ENCODE measurements at places on chromosomes 4 and X. TPM values are rescaled to one million over a fixed set of nuclear protein-coding genes. Genes with fewer than 3 reads are reported as not detected.

GRCh38 chr4:67332627-67333026, 212.7 kb downstream of the CENPC start:
- no peak overlapping the region for H3K4me3 ChIP-seq
- H3K27ac ChIP-seq: no peak overlapping the region
- no peaks in the 10 kb centered on the region for H3K27me3 ChIP-seq
- H3K36me3 ChIP-seq: no peaks in the 10 kb centered on the region
- no peak for DNase-seq

FAT1 gene
- total RNA-seq: 1.0 TPM

DNA sequence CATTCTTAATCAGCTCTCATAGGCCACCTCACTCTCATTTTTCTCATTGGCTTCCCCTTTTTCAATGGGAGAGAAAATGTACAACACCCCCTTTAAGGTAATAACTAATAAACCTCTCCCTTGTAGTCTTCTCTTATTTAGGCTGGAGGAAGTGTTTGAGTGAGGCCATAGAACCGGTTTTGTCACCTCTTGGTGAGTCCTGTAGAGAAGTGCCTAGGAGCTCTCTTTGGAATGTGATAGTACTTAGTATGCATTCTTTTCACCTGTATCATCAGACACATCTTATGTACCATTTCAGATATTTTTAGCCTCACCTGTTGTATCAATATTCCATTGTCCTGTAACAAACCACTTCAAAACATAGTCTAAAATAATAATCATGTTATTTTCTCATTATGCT, 3.5 kb upstream of the TAB3 start:
- no peaks in the 10 kb centered on the region for H3K27me3 ChIP-seq
- no peaks in the 10 kb centered on the region for H3K36me3 ChIP-seq
- peaks cover 4% of the 10 kb centered on the region for H3K4me1 ChIP-seq
- H3K27ac ChIP-seq: no peak overlapping the region

RBM3 gene
- 222 TPM for total RNA-seq

- no peak for DNase-seq
- no peak overlapping the region for H3K27ac ChIP-seq
- H3K4me1 ChIP-seq: no peaks in the 10 kb centered on the region
- no peaks in the 10 kb centered on the region for H3K27me3 ChIP-seq
- H3K4me3 ChIP-seq: no peak overlapping the region
These were observed 15.0 kb downstream of the BRCC3 start for GRCh38 chrX:155086202-155086840.

DNA sequence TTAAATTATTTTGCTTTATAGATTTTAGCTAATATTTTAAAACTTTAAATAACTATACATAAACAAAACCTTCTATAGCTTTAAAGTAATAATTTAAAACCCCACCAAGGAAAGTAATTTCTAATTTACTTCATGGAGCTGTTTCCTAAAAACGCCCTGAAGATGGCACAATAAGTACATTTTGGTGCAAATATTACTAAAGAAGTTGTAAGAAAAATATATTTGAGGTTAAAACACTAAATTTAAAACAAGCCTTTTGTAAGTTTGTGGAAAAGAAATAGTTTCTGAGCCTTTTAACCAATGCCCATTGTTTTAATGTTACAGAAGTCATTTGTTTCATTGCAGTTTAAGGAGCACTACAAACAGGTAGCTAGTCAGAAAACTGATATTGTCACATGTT, 137.4 kb upstream of the AGA start:
- DNase-seq: no peak
- H3K27ac ChIP-seq: no peak overlapping the region
- H3K27me3 ChIP-seq: no peaks in the 10 kb centered on the region
- no peaks in the 10 kb centered on the region for H3K4me1 ChIP-seq
- no peak overlapping the region for H3K4me3 ChIP-seq

DNA sequence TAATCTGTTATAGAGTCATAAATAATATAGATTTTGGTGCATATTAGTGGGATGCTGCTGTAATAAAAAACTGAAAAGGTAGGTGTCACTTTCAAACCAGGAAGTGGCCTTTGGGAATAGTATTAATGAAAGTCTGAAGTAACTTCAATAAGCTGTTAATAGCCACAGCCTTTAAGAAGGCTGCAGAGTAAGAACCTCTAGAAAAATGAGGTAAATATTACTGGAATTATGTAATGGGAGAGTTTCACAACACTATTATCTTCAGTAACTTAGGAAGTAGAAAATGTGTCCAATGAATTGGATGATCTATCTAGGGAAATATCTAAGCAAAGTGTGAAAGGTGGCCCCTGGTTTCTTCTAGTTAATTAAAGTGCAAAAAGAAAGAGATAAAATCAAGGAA, 104.7 kb downstream of the NCAPG start:
- no peaks in the 10 kb centered on the region for H3K27me3 ChIP-seq
- DNase-seq: no peak
- no peaks in the 10 kb centered on the region for H3K36me3 ChIP-seq
- no peak overlapping the region for H3K27ac ChIP-seq

DLG3 gene
- 13.1 TPM for total RNA-seq

GRCh38 chr4:184796906-184797305, 28.9 kb downstream of the ACSL1 start:
- peaks cover 2% of the 10 kb centered on the region for H3K36me3 ChIP-seq
- no peak overlapping the region for H3K27ac ChIP-seq
- H3K27me3 ChIP-seq: no peaks in the 10 kb centered on the region
- no peaks in the 10 kb centered on the region for H3K4me1 ChIP-seq

ODAPH gene
- total RNA-seq: 0.47 TPM

All from T-cell (primary cell).